ENCODE measurements at places on chromosomes 13 and 19.
A peak's percentile ranks its signal among the peaks of the same experiment; 100 is the strongest.

- DNase-seq: no peak
Observed at GRCh38 chr13:33230178-33230881, 55.2 kb downstream of the STARD13 start.

GRCh38 chr13:111531505-111531904, 211.1 kb downstream of the TEX29 start:
- DNase-seq: no peak

DNA sequence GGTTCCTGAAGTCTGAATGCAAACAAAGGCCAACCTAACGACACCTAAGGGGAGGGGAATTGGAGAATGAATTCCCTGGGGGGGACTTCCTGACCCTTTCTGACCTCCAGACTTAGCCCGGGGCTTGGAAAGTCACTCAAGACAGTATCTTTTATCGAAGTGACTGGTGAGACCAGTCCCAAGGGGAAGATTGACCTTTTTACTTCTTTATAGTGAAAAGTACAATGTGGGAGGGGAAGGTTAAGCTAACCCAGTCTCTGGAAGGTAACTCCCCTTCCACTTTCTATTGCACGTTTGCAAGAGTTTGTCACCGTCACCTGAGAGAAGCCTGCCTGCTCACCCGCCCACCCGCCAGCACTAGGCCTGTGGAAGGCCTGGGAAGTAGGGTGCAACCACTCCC, 111.9 kb downstream of the EFNB2 start:
- DNase-seq: no peak

GRCh38 chr13:45055198-45055901, 65.0 kb upstream of the GTF2F2 start:
- no peak for DNase-seq

DNA sequence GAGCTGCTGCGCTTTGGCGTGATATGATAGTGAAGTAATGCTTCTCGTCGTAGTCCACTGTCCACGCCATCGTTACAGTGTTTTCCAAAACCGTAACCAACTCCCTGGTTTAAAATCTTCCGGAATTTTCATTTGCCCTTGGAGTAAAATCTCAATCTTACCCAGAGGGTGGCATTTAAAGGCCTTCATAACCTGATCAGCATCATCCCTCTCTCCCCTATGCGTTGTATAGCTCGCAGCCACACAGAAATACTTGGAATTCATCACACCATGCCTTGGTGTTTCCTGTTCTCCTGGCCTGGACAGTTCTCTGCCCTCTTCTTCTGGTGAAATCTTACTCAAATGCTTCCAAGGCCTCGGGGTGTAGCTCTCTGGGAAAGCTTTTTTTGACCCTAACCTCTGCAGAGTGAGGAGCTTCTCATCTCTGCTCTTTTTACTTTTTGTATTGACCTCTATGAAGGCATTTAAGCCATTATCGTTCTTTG, 839 bp downstream of the MPHOSPH8 start:
- DNase-seq: no peak

DNA sequence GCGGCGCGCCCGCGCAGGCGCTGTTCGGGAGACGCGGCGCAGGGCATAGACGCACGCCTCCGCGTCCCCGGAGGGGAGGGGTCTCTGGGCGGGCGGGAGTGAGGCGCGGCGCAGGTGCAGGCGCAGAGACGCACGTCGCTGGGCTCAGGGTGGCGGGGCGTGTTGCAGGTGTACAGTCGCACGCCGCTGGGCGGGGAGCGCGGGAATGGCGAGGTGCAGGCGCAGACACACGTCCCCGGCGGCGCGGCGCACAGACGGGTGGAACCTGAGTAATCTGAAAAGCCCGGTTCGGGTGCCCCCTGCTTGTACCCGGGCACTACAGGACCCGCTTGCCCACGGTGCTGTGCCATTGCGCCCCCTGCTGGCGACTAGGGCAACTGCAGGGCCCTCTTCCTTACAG, 44.7 kb downstream of the PLPP2 start:
- no peak for DNase-seq

- DNase-seq: no peak
Observed at GRCh38 chr13:35478271-35479037, 2.0 kb upstream of the MAB21L1 start.

GRCh38 chr13:50650592-50651504, 192.6 kb downstream of the DLEU7 start:
- DNase-seq: no peak

- DNase-seq: no peak
Observed at GRCh38 chr19:2848616-2849015, 7.3 kb downstream of the ZNF555 start.

GRCh38 chr19:3073159-3073563, 10.9 kb upstream of the TLE5 start:
- DNase-seq: no peak

DNA sequence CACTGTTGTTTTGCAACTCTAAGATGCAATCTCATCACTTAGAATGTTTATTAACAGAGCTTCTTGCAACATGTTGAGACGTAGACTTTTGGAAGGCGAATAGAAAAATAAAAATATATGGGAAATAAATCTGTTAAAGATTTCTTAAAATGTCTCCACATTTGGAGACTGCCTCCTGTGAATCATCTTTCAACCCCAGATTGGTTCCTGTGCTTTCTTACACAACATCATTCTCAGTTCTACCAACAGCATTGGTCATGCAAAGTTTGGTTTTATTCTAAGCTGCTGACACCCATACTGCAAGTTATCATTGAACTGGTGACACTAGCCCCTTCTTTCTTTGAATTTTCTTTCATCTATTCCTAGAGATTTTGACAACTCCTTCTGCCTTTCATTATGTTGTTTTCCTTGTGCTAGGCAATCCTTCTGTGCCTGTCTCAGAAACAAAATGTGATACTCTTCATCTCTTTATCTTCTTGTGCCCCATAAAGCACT, 1.6 kb upstream of the IGFL3 start:
- no peak for DNase-seq

DNA sequence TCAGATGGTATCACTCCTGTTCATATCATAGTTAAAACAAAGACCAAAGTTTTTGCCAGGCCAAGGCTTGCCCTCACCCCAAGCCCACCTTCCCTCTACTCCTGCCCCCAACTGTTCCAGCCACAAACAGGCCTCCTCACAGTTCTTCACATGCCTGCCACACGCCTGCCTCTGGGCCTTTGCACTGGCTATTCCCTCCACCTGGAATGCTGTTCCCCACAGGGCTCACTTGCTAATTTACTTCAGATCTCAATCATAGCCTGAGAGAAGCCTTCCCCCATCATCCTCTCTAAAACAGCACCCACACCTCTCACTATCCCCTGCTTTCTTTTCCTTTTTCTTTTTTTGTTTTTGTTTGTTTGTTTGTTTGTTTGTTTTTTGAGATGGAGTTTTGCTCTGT, 4.9 kb upstream of the AXL start:
- DNase-seq: no peak

- DNase-seq: no peak
Observed at GRCh38 chr13:84569366-84569765, 687.1 kb upstream of the SLITRK1 start.

GRCh38 chr19:29576046-29576606, 30.0 kb upstream of the POP4 start:
- no peak for DNase-seq

- no peak for DNase-seq
Observed at GRCh38 chr19:58361900-58362271, 665 bp downstream of the ZNF497 start.

DNA sequence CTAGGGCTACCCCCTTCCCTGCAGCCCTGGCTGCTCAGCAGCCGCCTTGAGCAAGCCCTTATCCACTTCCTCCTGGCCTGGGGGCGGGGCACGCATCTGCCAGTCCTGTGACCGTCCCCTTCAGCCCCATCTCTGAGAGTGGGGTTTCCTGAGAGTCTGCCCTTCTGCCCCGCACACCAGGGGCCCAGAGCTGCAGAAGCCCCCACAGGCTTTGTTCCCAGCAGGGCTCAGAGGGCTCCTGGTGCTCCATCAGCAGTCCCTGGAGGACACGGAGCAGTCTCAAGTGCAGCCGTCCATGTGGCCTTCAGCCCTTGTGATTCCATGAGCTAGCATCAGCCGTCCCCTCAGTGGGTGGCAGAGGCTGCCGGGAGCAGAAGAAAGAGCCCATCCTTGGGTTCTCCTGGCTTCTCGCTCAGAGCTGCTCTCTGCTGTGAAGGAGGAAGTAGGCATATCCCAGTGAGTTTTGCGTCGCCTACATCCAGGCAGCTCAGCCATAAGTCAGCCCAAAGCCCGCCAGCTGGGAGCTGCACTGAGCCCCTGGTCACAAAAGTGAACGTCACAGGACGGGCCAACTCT, 16.3 kb downstream of the MYO9B start:
- no peak for DNase-seq

DNA sequence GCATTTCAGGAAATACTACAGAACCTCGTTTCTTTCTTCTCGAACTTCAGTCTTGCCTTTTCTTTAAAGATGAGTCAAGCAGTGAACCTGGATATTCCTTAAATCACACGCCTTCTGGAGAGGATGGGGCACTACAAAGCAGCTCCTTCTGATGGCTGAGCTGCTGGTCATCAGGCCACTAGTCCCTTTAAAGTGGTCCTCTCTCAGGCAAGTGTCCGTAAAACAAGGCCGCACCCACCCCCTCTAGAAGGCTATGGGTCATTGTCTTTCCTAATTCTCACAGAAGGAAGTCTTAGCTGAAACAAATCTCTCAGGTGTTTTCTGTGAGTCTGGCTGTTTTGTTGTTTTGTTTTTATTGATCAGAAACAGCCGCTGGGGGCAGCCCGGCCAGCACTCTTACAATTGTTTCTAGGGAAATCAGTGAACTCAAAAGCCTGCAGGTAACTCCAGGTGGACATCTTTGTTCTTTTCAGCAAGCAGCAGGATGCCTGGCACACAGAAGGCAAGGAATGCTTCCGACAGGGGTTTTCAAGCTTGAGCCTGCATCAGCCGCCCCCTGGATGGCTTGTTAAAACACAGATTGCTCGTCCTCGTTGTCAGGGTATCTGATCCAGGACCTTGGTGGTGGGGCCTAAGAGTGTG, 45.4 kb downstream of the MBNL2 start:
- no peak for DNase-seq

DNA sequence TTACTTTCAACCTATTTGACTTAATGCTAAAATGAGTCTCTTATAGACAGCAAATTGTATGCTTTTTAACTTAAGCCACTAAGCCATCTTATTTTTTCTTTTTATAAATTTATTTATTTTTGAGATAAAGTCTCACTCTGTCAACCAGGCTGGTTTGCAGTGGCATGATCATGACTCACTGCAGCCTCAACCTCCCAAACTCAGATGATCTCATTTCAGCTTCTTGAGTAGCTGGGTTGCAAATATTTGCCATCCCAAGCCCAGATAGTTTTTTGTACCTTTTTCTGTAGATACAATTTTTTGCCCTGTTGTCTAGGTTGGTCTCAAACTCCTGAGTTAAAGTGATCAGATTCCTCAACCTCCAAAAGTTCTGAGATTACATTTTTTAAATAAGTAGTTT, 27.1 kb downstream of the ZNF714 start:
- DNase-seq: no peak

GRCh38 chr13:57748096-57748495, 116.6 kb downstream of the PCDH17 start:
- DNase-seq: no peak

DNA sequence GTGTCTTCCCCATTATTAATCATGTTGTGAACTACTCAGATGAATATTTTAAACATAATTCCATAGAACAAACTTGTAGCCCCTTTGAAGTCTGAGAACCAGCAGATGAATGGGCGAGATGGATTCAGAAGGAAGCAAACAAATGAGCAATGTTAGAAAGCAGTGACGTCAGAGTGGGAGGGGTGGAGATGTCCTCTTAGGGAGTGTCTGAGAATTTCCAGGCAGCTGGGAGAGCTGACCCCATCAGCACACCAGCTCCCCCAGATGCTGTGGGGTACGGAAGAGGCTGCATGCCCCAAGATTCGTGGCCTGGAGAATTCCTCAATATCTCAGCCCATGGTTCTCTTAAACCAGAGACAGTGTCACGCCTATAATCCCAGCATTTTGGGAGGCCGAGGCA, 68.6 kb downstream of the DPF1 start:
- DNase-seq: no peak

DNA sequence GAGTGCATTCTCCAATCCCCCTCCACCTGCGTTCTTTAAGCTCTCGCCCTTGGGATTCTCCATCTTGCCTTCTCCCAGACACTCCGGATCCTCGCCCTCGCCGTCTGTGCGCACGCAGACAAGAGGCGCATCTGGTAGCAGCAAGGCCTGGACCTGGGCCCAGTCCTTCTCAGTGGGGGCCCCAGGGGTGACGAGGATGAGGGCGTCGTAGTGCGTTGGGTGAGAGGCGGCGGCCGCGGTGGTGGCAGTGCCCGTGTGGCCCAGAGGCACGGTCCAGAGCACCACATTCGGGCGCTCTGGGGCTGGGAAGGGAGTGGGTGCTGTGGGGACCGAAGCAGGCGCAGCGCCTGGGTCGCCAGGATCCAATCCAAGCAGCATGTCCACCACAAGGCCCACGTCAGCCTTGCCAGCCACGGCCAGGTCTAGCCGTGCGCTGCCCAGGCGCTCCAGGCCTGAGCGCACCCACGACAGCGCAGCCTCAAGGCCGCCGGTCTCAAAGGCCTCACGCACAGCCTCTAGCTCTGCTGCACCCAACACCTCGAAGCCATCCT, 3.1 kb downstream of the IRGQ start:
- no peak for DNase-seq

DNA sequence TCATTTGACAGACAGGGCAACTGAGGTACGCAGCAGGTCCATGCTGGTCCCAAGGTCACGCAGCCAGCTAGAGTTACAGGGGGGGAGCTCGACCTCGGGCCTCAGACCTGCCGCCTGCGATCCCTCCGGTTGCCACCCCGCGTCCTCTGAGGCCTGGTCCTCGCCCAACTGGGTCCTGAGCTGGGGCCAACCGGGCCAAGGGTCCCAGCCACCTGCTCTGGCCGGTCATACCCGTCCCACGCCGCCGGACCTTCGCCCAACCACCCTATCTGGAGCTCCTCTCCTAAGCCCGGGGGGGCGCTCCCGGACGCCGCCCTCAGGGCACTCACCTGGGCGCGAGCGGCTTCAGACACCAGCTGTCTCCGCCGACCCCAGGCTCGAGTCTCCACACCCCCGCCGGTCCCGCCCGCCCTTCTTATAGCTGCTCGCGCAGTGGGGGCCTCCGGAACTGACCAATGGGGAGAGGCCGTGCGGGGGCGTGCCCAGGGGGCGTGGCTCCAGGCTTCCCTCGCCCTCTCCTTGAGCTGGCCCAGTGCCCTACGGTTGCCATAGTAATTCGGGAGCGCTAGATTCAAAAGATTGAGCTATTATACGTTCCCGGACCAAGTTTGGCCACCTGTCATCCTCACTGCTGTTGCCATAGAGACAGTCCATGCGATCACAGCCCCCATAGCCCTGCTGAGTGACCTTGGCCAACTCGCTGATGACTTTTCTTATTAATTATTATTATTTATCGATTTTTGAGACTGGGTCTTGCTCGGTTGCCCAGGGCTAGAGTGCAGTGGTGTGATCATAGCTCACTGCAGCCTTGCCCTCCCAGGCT, at the start of gene PLIN5:
Gene PLIN5 (minus strand): TSS at position 389 of the 823 bp plus-strand sequence. CDS start 1,150 bp downstream, outside the sequence.
- peak; percentile 5 for DNase-seq

Data from activated CD8-positive, alpha-beta memory T cell treated with anti-CD3 and anti-CD28 coated beads for 4 hours (primary cell).